Stimulated activated CD8-positive, alpha-beta memory T cell treated with anti-CD3 and anti-CD28 coated beads, Interleukin-12 subunit alpha, Interleukin-12 subunit beta, amount 100 ng/mL, for 1 hour (primary cell): ENCODE measurements at places on chromosomes 1 and 21.
A peak's percentile ranks its signal among the peaks of the same experiment; 100 is the strongest.

GRCh38 chr1:209770636-209771415 is 13.5 kb downstream of the C1orf74 start:
- DNase-seq = no peak

- no peak for DNase-seq
These were observed 50.6 kb upstream of the SLC2A1 start for GRCh38 chr1:43009274-43009673.

DNA sequence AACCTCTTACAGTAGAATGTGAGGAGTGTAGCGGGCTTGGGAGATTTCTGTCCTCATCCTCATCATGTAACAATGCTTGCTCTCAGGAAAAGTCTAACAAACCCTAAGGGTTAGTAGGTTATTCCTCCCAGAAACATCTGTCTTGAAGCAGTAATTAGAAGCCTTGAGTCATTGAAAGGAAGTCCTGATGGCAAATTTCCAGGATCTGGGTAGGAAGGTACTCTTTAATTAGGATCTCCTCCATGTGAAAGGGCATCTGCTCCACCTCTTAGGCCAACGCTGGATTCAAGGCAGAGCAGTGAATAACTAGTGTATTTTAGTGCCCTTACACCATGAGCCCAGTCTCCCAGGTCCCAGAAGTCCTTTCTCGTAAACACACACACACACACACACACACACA is 106.6 kb upstream of the BARHL2 start:
- no peak for DNase-seq

DNA sequence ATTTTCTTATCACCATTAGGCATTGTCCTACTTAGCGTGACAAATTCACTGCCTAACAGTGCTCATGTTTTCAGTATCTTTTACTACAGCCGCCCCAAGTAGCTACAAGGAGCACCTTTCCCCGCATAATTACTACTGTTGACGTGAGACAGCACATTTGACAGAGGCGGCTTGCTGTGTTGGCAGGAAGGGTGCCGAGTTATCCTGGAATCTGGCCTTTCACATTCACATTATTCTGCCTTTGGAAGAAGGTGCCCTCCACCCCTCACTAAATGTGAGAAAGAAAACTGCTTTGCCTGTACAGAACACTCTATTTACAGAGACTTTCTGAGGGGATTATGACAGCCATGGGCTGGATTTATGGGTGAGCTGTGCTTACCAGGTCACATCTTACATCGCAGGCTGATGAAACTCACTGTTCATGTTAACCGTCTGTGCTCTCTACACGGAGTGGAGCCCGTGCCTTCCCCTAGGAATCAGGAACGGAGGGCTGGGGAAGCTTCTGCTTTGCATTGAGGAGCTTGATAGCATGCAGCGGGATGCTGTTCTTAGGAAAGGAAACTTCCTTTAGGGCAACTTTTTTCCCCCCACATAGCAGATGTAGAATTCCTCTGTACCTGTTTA is 148.0 kb upstream of the ZRANB2 start:
- no peak for DNase-seq

- DNase-seq = no peak
These were observed 36.4 kb downstream of the IGFN1 start for GRCh38 chr1:201226859-201227488.

DNA sequence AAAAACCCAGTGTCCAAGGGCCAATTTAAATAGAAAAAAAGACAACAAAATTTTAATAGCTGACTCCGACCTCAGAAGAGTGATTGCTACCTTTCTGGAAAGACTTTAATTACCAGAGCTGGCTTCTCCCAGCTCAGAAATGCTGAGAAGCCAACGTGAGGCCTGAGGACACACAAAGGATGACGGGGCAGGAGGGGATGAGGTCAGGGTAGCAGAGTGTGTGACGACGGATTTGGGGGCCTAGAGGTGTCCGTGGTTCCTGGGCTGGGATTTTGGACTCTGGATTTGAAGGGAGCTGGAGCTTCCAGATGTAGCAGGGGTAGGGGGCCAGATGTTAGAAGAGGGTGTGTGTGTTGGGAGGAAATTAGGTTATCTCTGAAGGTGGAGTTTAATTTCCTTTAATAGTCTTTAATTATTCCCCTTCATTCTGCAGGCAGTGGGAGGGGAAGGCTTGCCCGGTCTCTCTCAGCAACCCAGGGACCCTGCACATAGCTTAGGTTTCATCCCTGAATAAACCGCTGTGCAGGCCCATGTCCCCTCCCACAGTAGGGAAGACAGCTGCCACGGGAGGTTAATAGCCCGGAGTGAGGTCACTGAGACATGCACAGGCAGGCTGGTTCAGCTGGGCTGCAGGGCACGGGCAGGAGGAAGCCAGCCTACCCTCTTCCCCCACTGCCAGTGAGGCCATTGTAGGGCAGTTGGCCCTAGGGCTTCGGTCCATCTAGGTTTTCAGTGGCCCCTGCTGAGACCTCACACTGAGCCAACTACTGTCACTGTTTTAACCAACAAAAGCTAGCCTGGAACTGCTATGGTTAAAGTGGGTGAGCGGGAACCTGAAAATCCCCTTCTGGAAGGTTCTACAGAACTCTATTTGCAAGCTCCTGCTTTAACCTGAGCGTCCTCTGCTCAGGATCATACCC is 3.8 kb upstream of the PADI3 start:
- no peak for DNase-seq

- no peak for DNase-seq
These were observed 304.0 kb downstream of the DUSP10 start for GRCh38 chr1:221437926-221438325.

DNA sequence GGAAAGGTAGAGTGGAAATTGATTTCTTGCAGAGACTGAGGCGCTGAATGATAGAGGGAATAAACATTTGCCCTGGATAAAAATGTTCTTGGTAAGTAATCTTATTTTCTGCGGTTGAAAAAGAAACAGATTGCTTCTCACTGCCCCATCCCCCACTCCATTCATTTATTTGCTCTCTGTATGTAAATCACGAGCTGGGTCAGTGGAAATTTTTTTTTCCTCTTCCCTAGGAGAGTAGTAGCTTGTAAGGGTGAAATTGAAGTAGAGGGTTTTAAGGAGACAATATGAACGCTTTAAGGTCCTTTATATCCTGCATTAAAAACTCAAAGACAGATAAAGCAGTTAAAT is 1.4 kb upstream of the BRINP3 start:
- no peak for DNase-seq

- DNase-seq = no peak
These were observed 1.8 kb downstream of the CDC42BPA start for GRCh38 chr1:227316456-227316855.

DNA sequence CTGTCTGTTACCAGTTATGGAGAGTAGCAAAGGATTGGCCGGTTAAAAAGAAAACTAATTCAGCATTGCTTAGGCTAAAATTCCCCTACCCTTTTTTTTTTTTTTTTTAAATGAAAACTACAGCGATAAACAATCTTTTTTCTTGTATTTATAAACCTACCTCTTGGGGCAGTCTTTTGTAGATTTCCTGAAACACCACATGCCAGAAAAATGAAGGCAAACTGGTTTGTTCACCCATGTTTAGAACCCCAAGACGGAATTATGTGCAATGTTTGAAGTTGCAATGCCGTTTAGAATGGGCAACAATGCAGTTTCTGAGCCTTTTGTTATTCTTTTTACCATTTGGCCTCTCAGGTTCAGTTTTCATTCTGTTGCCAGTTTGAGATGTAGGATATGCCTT is 59.1 kb downstream of the PRDM2 start:
- DNase-seq = no peak

DNA sequence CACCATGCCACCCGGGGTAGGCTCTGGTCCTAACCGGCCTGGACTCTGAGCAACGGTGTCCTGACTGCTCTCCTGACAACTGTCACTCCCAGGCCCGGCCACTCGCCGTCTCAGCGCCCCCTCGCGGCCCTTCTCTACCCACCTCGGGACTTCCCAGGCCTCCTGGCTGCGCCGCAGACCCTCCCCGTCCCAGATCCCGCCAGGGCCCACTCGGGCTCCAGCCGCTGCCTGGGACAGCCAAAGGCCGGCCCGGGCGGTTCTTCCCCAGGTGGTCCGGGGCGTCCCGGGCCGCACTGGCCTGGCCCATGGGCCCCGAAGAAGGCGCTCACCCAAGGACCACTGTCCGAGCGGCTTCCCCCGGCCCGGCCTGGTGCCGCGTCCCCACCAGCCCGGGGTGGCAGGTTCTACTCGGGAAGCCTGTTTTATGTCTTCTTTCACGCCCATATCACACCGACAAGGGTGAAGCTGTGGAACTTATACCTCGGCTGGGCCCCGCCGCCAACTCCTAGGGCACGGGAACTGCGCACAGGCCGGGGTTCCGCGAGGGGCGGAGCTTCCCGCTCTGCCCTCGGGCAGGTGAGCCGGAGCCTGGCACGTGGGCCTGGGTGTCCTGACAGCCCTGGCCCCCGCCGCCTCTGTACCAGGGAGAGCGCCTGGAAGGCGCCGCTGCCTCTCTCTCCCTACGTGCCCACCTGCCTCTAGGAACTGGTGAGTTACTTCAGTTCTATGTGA is 138.3 kb downstream of the TTLL7 start:
- peak; percentile 50 for DNase-seq

DNA sequence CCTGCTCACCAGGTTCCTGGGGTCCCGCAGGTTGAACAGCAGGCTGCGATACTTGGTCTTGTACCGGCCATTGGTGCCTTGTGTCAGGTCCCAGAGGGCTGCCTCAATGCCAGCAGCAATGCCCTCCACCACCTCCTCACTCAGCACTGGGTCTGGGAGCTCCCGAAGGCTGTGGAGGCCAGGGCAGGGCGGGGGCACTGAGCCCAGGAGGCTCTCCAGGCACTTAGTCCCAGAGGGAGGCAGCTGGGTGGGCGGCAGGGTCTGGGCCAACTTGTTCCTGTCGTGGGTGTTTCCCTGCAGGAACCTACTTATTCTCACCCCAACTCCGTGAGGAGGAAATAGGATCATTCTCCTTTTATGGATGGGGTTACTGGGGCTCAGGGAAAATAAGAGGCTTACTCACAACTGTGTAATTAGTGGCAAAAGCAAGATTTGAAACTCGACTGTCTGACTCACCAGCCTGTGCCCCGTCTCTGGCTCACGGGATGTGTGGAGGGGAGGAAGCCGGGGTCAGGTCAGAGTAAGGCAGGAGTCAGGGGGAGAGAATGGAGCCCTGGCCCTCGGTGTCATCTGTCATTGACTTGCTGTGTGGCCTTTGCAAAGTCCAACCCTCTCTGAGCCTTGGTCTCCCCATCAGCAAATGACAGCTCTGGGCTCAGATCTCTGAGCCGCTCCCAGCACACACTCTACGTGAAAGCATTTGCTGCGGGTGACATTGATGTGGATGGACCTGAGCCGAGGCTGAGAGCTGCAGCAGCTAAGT is 17.2 kb downstream of the SPOCD1 start:
- no peak for DNase-seq

- DNase-seq = no peak
These were observed 30.3 kb downstream of the PARK7 start for GRCh38 chr1:7991504-7992440.

DNA sequence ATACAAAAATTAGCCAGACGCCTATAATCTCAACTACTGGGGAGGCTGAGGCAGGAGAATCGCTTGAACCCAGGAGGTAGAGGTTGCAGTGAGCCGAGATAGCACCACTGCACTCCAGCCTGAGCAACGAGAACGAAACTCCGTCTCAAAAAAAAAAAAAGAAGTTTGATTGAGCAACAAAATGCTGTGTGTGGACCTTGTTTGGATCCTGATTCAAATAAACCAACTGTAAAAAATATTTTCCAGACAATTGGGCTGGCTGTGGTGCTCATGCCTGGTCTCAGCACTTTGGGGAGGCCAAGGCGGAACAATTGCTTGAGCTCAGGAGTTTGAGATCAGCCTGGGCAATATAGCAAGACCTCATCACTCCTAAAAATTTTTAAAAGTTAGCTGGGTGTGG is 16.8 kb downstream of the PTAFR start:
- no peak for DNase-seq

DNA sequence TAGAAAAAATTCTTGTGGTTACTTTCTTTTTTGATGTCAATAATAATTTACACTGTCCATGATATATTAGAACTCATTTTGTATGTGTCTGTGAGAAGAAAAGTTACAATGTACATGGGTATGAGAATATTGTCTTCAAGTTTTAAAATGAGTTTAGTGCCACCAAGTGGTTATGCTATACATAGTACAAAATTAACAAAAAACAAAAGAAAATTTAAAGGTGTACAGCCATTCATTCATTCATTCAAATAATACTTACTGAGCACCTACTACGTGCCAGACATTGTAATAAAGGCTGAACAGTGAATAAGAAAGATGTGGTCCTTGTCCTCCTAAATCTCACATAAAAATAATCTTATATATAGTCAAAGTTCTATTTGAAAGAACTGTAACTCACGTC is 27.7 kb downstream of the UCHL5 start:
- no peak for DNase-seq

- no peak for DNase-seq
These were observed 345.0 kb downstream of the DISC1 start for GRCh38 chr1:231971397-231972110.

GRCh38 chr1:232422898-232423297 is 207.0 kb downstream of the SIPA1L2 start:
- DNase-seq = no peak
